ENCODE measurements at places on chromosomes 2 and 18. TPM values are rescaled to one million over a fixed set of nuclear protein-coding genes. Genes with fewer than 3 reads are reported as not detected.
A peak's percentile ranks its signal among the peaks of the same experiment; 100 is the strongest.

Gene IL18R1
- total RNA-seq, result 1.1 TPM

Gene TCF23
- not detected for total RNA-seq

Gene LIMS4
- total RNA-seq, result 5.9 TPM

Gene FKBP1B
- 0.46 TPM for total RNA-seq

Gene ANKRD30BL
- total RNA-seq, result not detected

Gene SERPINB10
- total RNA-seq, result not detected

Gene HK2
- total RNA-seq, result 47.9 TPM

Gene RBMS1
- 25.7 TPM for total RNA-seq

Gene BCL2L11
- total RNA-seq, result 13.7 TPM

Gene TXNDC2
- total RNA-seq, result not detected

Gene CHRND
- 80.1 TPM for total RNA-seq

DNA sequence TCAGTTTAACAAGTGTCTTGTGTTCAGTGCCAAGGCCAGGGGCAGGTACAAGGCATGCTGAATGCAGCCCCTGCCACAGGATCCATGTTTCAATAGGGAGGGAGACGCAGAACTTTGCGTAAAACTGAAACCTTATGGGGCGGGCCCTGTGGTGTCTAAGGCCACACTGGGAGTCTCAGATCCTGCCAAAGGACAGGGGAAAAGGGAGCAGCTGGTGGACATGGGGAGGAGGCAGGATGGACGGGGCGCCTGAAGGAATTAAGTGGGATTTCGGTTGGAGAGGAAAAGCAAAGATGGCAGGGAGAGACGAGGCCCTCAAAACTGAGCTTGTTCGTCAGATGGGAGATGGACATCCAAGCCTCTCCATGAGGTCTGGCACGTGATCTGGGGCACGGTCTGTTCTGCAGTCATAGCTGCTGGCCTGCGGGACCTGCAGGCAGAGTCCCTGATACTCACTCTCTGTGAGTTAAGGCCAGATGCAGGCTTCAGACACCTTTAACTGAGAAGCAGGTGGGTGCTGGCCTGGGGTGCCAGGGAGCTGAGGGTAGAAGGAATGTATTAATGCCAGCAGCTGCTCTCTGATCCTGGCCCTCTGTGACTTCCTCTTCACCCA lies 48.8 kb downstream of the TCF7L1 start:
- DNase-seq, result no peak
- peaks cover 17% of the 10 kb centered on the region for H3K4me1 ChIP-seq
- no peaks in the 10 kb centered on the region for H3K36me3 ChIP-seq
- H3K27me3 ChIP-seq, result no peaks in the 10 kb centered on the region
- H3K4me3 ChIP-seq, result no peak overlapping the region
- H3K27ac ChIP-seq, result no peak overlapping the region

GRCh38 chr2:127177617-127178263 lies 42.4 kb downstream of the CYP27C1 start:
- no peak overlapping the region for H3K4me3 ChIP-seq
- H3K27ac ChIP-seq, result no peak overlapping the region
- H3K4me1 ChIP-seq, result peaks cover 29% of the 10 kb centered on the region
- no peaks in the 10 kb centered on the region for H3K27me3 ChIP-seq
- no peak for DNase-seq

GRCh38 chr18:11672198-11672597 lies 16.9 kb upstream of the GNAL start:
- no peak overlapping the region for H3K27ac ChIP-seq
- H3K4me1 ChIP-seq, result no peaks in the 10 kb centered on the region
- peaks cover 31% of the 10 kb centered on the region for H3K27me3 ChIP-seq

GRCh38 chr2:105406221-105406620 lies 7.4 kb upstream of the FHL2 start:
- H3K27ac ChIP-seq, result no peak overlapping the region
- H3K36me3 ChIP-seq, result no peaks in the 10 kb centered on the region
- no peaks in the 10 kb centered on the region for H3K27me3 ChIP-seq
- no peak for DNase-seq

DNA sequence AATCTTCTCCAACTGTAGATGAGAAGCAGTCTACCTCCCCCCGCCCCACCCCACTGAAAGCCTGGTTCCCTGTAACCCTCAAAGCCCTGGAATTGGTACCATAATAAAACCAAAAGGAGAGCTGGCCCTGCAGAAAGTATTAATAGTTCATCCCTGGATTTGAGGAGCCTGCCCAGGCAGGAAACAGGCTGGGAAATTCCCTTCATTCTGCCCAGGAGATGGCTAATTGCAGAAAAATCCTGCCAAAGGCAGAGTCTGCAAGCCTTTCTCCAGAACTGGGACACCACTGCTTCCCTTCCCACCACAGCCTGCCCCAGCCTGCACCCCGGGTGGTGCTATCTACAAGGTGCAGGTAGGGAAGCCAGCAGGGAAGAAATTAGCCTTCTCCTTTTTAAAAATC lies 16.3 kb downstream of the GKN2 start:
- H3K27me3 ChIP-seq, result no peaks in the 10 kb centered on the region
- H3K36me3 ChIP-seq, result no peaks in the 10 kb centered on the region
- no peak overlapping the region for H3K27ac ChIP-seq
- no peaks in the 10 kb centered on the region for H3K4me1 ChIP-seq
- DNase-seq, result no peak

DNA sequence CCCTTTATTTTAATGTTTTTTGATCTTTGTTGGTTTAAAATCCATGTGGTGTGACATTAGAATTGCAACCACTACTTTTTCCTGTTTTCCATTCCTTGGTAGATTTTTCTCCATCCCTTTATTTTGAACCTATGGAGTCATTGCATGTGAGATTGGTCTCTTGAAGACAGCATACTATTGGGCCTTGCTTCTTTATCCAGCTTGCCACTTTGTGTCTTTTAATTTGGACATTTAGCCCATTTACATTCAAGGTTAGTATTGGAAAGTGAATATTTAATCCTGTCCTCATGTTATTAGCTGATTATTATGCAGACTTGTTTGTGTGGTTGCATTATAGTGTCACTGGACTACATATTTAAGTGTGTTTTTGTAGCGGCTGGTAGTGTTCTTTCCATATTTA lies 782.9 kb downstream of the SLC4A3 start:
- no peak overlapping the region for H3K27ac ChIP-seq
- H3K4me3 ChIP-seq, result no peak overlapping the region
- H3K36me3 ChIP-seq, result no peaks in the 10 kb centered on the region
- DNase-seq, result no peak
- no peaks in the 10 kb centered on the region for H3K4me1 ChIP-seq

GRCh38 chr2:20107776-20108175 lies 56.3 kb upstream of the LAPTM4A start:
- peaks cover 10% of the 10 kb centered on the region for H3K27me3 ChIP-seq
- H3K4me3 ChIP-seq, result no peak overlapping the region
- no peaks in the 10 kb centered on the region for H3K36me3 ChIP-seq
- DNase-seq, result no peak

DNA sequence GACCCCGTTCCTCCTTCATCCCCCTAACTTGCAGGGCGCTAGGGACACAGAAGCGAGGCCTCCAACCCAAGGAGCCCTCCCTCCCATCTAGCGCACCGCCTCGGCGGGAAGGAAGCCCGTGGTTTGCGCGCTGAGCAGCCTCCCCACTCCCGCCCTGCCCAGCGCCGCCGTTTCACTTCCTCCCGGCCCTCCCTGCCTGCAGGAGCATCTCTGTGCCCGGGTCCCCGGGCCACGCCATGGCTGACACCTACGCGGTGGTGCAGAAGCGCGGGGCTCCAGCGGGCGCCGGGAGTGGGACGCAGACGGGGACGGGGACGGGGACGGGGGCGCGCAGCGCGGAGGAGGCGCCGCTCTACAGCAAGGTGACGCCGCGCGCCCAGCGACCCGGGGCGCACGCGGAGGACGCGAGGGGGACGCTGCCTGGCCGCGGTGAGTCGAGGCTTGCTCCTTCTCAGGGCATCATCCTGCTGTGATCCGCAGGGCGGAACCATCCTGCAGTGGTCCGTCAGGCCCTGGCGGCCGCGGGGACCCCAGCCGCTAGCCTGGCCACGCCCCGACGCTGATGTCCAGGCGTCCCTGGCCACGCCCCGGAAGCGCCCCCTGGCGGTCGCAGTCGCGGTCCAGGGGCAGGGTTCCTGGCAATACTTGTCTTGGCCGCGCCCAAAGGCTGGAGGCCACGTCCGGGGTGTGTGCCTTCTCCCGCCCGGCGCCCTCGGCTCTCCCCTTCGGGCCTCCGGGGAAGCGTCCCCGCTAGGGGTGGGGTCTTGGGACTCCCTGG lies 16.4 kb downstream of the PTPN18 start:
- no peaks in the 10 kb centered on the region for H3K36me3 ChIP-seq
- H3K4me1 ChIP-seq, result no peaks in the 10 kb centered on the region
- H3K4me3 ChIP-seq, result peak overlapping the region; percentile 87
- DNase-seq, result peak; percentile 92

DNA sequence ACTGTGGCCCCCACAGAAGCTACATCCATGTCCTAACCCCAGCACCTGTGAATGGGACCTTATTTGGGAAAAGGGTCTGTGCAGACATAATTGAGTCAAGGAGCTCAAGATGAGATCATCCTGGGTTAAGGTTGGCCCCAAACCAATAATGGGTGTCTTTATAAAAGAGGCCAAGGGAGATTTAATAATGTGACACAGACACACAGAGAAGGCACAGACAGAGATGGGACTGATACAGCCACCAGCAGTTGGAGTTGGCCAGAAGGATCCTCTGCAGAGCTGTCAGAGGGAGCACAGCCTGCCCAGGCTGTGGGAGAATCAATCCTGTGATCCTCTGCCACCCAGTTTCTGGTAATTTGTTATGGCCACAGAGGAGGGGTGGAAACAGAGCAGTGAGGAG lies 26.0 kb downstream of the SNORC start:
- no peak for DNase-seq
- H3K36me3 ChIP-seq, result no peaks in the 10 kb centered on the region
- no peak overlapping the region for H3K27ac ChIP-seq
- no peak overlapping the region for H3K4me3 ChIP-seq

- no peaks in the 10 kb centered on the region for H3K4me1 ChIP-seq
- peaks cover 95% of the 10 kb centered on the region for H3K36me3 ChIP-seq
- H3K27ac ChIP-seq, result no peak overlapping the region
These were observed 24.2 kb upstream of the C2orf42 start for GRCh38 chr2:70214953-70215549.

DNA sequence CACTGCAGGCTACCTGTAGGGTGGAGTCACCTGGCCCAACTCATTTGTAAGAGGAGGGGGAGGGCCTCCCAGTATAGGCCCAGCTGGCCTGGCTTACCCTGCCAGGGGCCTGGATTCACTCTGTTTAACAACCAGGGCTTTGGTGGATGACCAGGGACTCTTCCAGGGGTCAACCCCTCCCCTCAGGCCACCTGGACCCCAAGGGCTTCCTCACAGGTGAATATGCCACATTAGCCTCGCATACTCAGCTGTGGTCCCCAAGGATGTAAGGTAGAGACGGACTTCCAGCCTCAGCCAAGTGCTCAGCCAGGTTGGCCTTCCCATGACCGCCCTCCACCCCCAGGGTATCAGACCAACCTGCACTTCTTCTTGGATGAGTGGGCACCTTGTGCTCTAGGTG lies 8.8 kb upstream of the SH3RF3 start:
- H3K27me3 ChIP-seq, result no peaks in the 10 kb centered on the region
- no peak for DNase-seq
- no peak overlapping the region for H3K27ac ChIP-seq
- peaks cover 5% of the 10 kb centered on the region for H3K4me1 ChIP-seq
- no peaks in the 10 kb centered on the region for H3K36me3 ChIP-seq
- no peak overlapping the region for H3K4me3 ChIP-seq

DNA sequence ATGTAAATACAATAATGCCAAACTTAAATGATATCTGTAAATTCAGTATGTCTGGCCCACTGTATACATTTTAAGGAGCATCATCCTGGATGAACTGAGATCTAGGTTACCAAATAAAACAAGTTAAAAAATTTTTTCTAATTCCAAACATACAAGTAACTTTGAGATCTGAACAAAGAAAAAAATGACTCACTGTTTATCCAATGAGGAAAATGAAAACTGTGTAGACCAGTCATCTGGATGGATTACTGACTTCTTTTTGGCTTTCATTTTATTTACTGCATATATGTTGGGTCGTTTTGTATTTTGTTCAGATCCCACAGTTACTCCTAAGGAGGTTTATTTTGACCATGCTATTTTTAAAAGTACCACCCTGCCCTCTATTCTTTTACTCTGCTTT lies 189.8 kb downstream of the RBM43 start:
- DNase-seq, result no peak
- no peaks in the 10 kb centered on the region for H3K36me3 ChIP-seq
- no peaks in the 10 kb centered on the region for H3K4me1 ChIP-seq
- no peak overlapping the region for H3K27ac ChIP-seq
- no peak overlapping the region for H3K4me3 ChIP-seq
- no peaks in the 10 kb centered on the region for H3K27me3 ChIP-seq

- peak overlapping the region; percentile 87 for H3K27ac ChIP-seq
- no peaks in the 10 kb centered on the region for H3K36me3 ChIP-seq
These were observed 11.3 kb upstream of the SUMO1 start for GRCh38 chr2:202249521-202250253.

GRCh38 chr2:23595601-23596251 lies 210.7 kb downstream of the KLHL29 start:
- peak; percentile 74 for DNase-seq
- H3K4me1 ChIP-seq, result peaks cover 43% of the 10 kb centered on the region
- peak overlapping the region; percentile 86 for H3K27ac ChIP-seq
- peak overlapping the region; percentile 46 for H3K4me3 ChIP-seq
- no peaks in the 10 kb centered on the region for H3K27me3 ChIP-seq
- H3K36me3 ChIP-seq, result no peaks in the 10 kb centered on the region

- DNase-seq, result no peak
- no peak overlapping the region for H3K27ac ChIP-seq
- H3K27me3 ChIP-seq, result no peaks in the 10 kb centered on the region
- H3K36me3 ChIP-seq, result no peaks in the 10 kb centered on the region
- H3K4me1 ChIP-seq, result no peaks in the 10 kb centered on the region
These were observed 963.6 kb downstream of the SOCS6 start for GRCh38 chr18:71252351-71252865.

GRCh38 chr2:235521844-235522243 lies 28.0 kb downstream of the AGAP1 start:
- DNase-seq, result no peak
- no peak overlapping the region for H3K27ac ChIP-seq
- H3K4me3 ChIP-seq, result no peak overlapping the region
- H3K36me3 ChIP-seq, result no peaks in the 10 kb centered on the region

DNA sequence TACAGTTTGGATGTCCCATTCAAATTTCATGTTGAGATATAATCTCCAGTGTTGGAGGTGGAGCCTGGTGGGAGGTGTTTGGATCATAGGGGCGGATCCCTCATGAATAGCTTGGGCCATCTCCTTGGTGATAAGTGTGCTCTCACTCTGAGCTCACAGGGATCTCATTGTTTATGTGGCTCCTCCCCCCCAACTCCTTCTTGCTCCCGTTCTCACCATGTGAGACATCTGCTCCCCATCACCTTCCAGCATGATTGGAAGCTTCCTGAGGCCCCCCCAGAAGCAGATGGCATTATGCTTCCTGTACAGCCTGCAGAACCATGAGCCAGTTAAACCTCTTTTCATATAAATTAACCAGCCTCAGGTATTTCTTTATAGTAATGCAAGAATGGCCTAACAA lies 3.0 kb upstream of the INPP1 start:
- no peaks in the 10 kb centered on the region for H3K27me3 ChIP-seq
- H3K27ac ChIP-seq, result no peak overlapping the region
- no peak overlapping the region for H3K4me3 ChIP-seq
- no peak for DNase-seq

- no peaks in the 10 kb centered on the region for H3K4me1 ChIP-seq
- H3K4me3 ChIP-seq, result no peak overlapping the region
- H3K27me3 ChIP-seq, result no peaks in the 10 kb centered on the region
- no peak for DNase-seq
- H3K27ac ChIP-seq, result no peak overlapping the region
- H3K36me3 ChIP-seq, result no peaks in the 10 kb centered on the region
These were observed 154.1 kb upstream of the RBBP8 start for GRCh38 chr18:22778996-22779395.

- H3K27me3 ChIP-seq, result peaks cover 11% of the 10 kb centered on the region
- H3K4me1 ChIP-seq, result no peaks in the 10 kb centered on the region
- no peak overlapping the region for H3K4me3 ChIP-seq
- H3K27ac ChIP-seq, result no peak overlapping the region
These were observed 42.7 kb upstream of the ODC1 start for GRCh38 chr2:10490806-10491291.

Data from psoas muscle (tissue), 8 donors.